ENCODE measurements at places on chromosomes 16 and 17.
A peak's percentile ranks its signal among the peaks of the same experiment; 100 is the strongest.

DNA sequence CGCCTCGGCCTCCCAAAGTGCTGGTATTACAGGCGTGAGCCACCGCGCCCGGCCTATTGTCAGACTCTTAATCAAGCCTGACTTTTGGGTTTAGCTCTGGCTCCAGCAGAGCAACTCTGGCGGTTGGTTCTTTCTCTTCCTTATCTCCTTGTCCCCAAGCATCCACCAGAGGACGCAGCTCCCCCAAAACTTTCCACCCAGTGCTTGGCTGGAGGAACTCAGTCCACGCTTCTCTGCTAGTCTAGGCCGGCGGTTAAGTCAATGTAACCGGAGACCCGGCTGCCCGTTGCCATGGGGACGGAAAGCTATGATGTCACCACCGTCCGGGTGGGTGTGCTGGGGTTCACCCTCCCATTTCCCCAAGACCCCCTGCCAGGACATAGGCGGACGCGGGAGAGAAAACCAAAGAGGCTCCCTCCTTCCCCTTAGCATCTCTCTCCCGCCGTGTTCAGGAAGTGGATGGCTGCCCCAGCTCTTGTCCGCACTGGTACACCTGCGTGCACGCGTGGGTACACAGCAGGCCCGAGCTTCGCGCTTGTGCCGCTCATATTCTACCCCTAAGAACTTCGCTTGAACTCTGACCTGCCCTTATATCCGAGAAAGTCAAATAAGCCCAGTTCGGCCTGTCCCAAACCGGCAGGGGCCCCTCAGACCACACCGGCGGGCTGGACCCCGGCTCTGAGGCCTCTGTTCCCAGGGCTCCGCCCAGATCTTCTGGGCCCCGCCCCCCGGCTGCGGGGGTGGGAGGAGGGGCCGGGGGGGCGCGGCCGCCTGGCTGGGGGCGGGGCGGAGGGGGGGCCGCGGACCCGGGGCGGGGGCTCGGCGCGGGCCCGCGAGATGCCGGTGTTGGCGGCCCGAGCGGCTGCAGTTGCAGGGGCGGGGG, at the start of gene RND2:
Gene RND2, plus strand, starts transcription at position 825 of the 883 bp plus-strand sequence. CDS start 117 bp downstream, outside the sequence.
- DNase-seq: peak; percentile 83

DNA sequence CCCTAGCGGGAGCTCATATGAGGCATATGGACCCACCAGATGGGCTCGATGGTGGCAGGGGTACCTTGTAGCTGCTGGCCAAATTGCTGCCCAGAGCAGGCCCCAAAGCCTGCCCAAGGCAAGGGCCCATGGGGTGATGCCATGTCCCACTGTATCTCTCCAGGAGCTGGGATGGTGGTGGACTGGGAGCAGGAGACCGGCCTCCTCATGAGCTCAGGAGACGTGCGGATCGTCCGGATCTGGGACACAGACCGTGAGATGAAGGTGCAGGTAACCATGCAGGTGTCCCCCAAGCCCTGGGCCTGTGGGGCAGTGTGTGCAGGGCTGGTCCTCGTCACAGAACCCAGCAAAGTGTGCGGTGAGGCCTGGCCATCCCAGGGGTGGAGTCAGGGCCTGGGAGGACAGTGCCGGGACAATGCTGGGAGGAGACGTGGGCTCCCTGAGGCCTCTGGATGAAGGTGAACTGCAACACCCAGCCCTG, 34.1 kb upstream of the CHMP6 start:
- no peak for DNase-seq

DNA sequence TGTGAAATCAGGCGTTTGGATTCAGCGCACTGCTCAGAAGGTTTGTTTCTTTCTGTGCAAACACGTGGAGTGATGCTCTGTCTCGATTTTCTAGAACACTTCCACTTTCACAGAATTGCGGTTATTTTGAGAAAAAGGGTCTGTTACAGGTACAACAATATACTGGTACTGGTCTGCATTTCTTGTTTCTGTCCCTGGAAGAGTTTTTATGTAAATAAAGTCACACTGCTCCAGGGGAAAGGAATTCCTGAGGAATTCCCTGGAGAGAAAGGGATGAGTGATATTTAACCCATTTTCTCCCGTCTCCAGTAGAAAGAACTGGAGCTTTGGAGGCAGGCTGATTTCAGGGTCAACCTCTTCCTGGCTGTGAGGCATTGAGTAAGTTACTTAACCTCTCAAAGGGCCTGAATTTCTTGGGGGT, 16.2 kb upstream of the RMI2 start:
- no peak for DNase-seq

DNA sequence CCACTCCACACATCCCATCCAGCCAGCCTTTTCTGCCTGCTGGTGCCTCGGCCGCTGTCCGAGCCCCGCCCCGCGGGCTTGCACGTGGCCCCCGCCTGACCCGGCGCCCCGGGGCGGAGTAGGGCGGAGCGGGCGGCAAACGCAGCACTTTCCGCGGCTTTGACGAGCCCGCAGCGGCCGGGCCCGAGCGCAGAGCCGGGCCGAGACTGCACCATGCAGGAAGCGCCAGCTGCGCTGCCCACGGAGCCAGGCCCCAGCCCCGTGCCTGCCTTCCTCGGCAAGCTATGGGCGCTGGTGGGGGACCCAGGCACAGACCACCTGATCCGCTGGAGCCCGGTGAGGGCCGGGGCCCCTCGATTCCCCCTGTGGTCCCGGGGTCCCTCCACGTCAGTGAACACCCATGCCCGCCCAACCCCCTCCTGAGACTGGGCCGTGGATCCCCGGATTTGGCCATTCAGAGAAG, at the start of gene HSF4:
Gene HSF4, plus strand, starts transcription at position 147 of the 463 bp plus-strand sequence. Its CDS starts 67 bp downstream, at position 214.
- no peak for DNase-seq

GRCh38 chr16:56295739-56296527, 104.6 kb downstream of the GNAO1 start:
- DNase-seq: no peak

GRCh38 chr17:9958586-9959281, 53.7 kb upstream of the RCVRN start:
- no peak for DNase-seq

GRCh38 chr17:7903154-7904103, 12.7 kb downstream of the RNF227 start:
- no peak for DNase-seq

DNA sequence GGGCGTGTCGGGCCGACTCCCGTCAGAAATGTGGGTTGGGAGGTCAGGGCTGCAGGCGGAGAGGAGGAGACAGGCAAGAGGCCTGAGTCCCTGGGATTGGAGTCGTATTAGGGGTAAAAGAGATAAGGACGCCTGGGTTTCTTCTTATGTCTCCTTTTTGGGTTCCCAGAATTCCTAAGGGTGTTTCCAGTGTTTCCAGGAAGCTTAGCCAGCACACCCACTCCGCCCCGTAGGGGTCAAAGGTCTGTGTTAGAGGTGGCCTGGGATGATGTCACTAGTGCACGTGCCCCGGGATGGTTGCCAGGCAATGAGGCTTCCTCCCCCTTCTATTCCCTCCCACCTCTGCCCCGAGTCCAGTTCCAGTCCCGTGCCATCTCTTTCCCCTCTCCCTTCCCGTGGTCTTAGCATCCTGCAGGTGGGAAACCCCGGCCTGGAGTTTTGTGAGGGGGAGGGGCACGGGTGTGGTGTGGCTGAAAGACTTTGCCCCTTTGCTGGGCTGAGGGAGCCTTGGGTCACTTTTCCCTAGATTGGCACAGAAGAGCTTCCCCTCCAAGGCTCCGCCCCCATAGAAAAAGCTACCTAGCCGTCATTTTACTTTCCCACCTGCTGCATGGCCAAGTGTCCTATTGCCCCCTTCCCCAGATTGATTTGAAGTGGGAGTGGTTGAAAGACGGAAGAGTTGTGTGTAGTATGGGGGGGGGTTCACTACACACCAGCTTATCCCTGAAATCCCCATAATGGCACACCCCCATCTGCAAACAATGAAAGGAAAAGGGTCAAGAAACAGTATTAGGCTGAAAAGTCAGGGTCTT, 2.8 kb downstream of the KDM6B start:
- peak; percentile 69 for DNase-seq

DNA sequence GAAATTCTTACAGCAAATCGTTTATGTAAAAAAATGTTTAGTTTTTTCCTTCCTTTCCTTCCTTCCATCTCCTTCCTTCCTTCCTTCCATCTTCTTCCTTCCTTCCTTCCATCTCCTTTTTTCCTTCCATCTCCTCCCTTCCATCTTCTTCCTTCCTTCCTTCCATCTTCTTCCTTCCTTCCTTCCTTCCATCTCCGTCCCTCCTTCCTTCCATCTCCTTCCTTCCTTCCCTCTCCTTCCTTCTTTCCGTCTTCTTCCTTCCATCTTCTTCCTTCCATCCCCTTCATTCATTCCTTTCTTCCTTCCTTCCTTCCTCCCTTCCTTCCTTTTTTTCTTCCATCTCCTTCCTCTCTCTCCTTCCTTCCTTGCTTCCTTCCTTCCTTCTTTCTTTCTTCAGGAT, 22.7 kb downstream of the MYOCD start:
- no peak for DNase-seq

DNA sequence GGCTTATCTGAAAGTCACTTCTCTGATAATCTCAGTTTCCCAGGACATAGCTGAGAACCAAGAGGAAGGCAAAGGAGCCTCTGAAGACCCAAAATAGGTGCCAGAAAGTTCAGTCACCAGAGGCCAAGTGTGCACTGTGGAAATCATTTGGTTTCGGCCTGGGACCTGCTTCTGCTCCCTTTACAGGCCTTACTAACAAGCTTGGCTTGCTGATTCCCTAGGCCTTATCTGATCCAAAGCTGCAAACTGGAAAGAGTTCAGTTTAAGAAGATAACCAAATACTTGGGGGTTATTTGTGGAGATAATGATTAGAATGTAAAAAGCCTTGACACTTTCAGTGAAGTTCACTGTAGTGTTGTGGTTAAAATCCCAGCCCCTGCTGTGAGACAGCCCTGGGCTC, 17.0 kb downstream of the ITGA3 start:
- no peak for DNase-seq

- DNase-seq: no peak
Measured at GRCh38 chr16:11302977-11303376, 21.8 kb upstream of the PRM1 start.

DNA sequence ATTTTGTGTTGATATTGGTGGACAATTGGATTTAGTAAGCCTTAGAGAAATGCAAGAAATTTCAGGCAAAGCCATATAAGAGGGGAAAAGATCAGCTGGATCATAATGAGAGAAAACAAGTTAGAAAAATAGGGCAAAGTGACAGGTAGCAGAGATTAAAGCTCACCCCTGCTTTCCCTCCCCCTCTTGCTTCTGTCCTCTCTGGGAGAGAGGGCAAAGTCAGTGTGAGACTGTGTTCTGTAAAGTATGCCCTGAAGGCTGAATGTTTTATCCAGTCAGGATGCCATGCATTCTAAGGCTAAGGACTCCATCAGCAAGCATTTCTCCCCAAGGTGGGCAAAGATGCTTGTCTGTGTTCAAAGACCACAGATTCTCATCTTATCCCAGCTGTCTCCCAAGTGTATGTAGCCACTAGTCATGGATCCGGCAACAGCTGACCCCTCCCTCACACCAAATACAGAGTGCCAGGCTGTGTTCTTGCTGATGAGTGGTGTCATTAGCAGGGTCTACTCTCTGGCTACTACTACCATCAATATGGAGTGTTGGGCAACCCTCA, 136.2 kb upstream of the DNAH9 start:
- no peak for DNase-seq

DNA sequence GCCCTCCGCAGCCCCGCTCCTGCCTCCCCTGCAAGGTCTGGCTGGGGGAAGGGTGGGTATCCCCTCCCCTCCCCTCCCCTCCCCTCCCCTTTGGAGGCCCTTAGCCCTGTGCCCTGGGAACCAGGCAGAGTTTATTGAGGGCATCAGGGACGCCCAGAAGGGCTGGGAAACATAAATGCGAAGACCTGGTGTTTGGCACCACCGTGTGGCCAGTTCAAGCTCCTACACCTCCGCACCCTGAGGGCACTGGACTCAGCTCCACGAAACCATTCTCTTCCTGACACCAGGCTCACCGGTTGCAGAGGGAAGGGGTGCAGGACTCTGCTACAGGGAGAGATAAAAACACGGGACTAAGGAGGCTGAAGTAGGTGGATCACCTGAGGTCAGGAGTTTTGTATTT, 1.0 kb upstream of the AIPL1 start:
- DNase-seq: peak; percentile 56

DNA sequence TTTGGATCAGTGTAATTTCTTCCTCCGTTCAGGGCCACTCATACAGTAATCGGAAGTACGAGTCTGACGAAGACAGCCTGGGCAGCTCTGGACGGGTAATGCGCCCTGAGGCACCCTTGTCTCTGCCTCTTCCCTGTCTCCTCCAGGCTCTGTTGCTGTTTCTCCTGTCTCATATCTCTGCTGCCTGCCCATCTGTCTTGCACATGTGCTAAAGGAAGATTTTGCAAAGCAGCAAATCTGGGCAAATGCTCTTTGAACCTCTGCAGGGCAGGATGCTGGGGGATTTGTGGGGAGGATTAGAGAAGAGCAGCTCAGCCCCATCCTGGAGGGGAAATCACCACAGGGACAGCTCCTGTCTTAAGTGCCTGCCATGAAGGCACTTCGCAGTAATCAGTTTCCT, 32.4 kb upstream of the POLR3E start:
- DNase-seq: no peak

- DNase-seq: peak; percentile 39
Measured at GRCh38 chr16:68273896-68274295, 9.6 kb downstream of the SLC7A6 start.

DNA sequence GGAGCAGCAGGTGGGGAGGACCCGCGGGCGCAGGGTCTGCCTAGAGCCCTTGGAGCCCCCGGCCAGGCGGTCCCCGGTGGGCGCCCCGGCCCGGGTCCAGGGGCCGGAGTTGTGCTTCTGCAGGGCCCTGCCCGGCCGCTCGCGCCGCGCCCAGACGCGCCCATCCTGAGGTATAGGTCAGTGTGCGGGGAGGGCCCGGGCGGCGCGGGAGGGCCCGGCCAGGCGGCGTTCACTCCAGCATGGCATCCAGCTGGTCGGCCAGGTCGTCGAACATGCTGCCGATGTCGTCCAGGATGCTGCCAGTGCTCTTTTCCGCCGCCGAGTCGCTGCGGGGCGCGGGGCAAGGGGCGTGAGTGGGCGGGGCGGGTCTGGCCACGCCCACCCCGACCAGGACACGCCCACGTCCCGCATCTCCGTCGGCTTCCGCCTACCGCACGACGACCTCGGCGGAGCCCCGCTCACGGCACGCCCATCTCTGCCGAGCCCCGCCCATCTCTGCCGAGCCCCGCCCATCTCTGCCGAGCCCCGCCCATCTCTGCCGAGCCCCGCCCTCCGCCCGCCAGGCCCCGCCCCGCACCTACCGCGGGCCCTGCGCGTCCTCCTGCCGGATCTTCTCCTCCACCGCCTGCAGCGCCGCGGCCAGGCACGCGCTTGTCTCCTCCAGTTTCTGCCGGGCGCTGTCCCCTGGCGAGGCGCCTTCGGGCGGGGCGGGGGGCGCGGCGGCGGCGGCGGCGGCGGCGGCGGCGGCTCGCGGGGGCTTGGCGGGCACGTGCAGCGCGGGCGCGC, 17.9 kb downstream of the CASKIN1 start:
- no peak for DNase-seq

DNA sequence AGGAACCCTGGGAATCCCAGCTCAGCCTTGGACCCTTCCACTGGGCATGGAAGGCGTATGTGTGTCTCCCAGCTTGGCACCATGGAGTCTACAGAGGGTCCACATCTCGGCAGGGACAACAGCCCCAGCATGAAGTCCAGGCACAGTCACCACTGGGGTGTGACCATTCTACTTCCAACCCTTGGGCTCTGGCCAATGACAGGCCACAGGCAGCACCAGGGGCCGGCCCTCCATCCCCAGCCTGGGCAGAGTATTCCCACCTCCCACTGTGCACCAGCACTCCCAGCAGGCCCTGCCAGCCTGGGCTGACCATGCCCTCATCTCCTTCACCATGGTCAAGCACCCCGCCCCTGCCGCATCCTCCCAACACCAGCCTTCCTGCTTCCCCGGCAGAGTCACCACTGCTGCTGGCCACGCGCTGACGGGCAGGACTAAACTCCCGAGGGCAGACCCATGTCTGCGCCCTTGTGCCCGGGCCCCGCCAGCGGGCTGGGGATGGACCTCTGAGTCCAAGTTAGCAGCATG, 9.5 kb upstream of the PPP1R27 start:
- no peak for DNase-seq

- DNase-seq: no peak
Measured at GRCh38 chr16:85678821-85679220, 9.9 kb downstream of the GINS2 start.

All from CD4-positive, alpha-beta T cell treated with Interleukin-4 for 4 hours (primary cell).